Activated CD4-positive, alpha-beta T cell treated with anti-CD3 and anti-CD28 coated beads for 36 hours (primary cell): ENCODE measurements at places on chromosomes 1 and 21. TPM values are rescaled to one million over a fixed set of nuclear protein-coding genes. Genes with fewer than 3 reads are reported as not detected.

ANKRD45 gene
- not detected for total RNA-seq

RGSL1 gene
- total RNA-seq, result not detected

SYNC gene
- not detected for total RNA-seq

SHC1 gene
- 65.7 TPM for total RNA-seq

MORC3 gene
- 23.9 TPM for total RNA-seq

LGALS8 gene
- total RNA-seq, result 155 TPM

NIBAN1 gene
- total RNA-seq, result 18.6 TPM

PCBP3 gene
- total RNA-seq, result 12.2 TPM

S100A7A gene
- not detected for total RNA-seq

PLA2G5 gene
- total RNA-seq, result not detected

CYP4A11 gene
- total RNA-seq, result not detected

MARK1 gene
- not detected for total RNA-seq

AIRE gene
- total RNA-seq, result not detected

SPATA17 gene
- not detected for total RNA-seq

OR2L5 gene
- not detected for total RNA-seq

THEM5 gene
- total RNA-seq, result not detected

DNA sequence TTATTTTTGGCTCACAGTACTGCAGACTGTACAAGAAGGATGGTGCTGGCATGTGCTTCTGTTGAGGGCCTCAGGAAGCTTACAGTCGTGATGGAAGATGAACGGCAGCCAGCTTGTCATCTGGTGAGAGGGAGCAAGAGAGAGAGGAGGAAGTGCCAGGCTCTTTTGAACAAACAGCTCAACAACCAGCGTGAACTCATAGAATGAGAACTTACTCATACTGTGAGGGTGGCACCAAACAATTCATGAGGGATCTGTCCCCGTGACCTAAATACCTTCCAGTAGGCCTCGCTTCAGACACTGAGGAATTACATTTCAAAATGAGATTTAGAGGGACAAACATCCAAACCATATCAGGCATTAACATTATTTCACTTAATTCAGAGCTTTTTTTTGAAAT is 84.7 kb downstream of the PKN2 start:
- DNase-seq, result no peak

DNA sequence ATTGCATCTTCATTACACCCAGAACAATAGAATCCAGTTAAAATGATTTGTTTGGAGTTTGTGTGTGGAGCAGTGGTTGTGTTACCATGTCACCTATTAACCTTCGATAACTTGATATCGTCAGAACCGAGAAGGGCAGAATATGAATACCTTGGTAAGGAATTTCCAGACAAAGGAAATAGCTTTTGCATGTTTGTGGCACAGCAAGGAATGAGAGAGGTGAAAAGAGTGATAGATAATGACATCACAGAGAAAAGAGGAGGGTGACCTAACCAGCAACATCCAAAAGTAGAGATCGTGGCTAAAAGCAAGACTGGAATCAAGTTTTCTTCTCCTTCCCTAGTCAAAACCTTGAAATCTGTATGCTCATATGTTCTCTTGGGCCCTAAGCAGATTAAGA is 244.6 kb upstream of the NEGR1 start:
- DNase-seq, result no peak

GRCh38 chr1:1116701-1117468 is 996 bp upstream of the C1orf159 start:
- DNase-seq, result peak; percentile 64

DNA sequence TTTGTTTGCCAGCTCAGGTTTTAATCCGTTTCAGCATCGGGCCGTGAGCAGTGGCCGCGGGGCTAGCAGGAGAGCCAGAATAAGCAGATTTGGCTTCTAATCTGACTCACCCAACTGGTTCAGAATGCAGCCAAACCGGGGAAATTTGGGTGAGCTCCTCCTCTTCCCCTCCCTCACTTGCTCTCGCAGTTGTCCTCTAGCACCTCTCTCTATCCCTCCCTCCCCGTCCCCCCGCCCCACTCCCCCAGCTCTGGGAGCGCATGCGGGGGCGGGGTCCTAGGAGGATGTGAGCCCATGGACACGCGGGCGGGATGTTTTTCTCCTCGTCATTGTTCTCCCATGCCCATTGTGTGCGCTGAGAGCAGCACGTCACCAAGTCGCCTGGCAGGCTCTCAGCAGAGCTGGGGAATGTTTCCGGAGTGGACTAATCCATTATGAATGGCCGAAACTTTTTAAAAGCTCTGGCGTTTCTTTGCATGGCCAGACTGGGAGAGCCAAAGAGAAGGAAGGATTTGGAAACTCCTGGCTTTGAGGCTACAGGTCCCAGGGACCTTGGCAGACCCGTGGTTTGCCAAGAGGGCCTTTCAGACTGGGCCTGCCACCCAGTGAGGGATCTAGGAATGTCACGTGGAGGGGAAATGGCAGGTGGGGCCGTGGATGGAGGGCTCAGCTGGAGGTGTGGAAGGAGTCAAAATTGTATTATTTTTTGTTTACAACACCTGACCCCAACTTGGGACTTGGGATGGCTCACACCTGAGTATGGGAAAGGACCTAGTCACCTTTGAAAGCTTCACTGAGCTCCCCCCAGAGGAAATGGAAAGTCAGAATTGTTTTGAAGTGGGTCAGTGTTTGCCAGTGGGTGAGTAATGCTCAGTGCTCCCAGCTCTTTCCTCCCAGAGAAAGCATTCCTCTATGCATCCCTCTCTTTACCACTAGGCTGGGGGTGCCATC is 39.2 kb downstream of the CDK18 start:
- DNase-seq, result peak; percentile 72

GRCh38 chr1:229645324-229645993 is 19.4 kb downstream of the URB2 start:
- no peak for DNase-seq

- no peak for DNase-seq
Observed at GRCh38 chr1:81920245-81920740, 119.6 kb downstream of the ADGRL2 start.

- no peak for DNase-seq
Observed at GRCh38 chr1:119004129-119004527, 16.0 kb upstream of the TBX15 start.

- DNase-seq, result no peak
Observed at GRCh38 chr21:32463889-32464300, 51.4 kb downstream of the EVA1C start.

DNA sequence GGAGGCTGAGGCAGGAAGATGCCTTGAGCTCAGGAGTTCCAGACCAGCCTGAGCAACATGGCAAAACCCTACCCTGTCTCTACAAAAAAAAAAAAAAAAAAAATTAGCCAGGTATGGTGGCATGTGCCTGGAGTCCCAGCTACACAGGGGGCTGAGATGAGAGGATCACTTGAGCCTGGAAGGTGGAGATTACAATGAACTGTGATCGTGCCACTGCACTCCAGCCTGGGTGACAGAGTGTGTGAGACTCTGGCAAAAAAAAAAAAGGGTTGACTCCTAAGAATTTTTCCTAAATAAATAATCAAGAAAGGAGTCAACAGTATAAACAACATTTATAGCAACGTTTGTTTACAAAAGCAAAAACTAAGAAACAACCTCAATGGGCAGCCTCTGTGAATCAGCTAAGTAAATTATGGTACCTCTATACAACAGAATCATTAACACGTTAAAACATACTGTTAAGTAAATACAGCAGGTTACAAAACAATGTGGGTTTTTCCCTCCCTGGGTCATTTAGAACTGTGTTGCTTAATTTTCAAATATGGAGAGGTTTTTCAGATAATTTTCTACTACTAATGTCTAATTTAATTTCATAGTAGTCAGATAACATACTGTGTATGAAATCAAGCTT is 56.8 kb downstream of the SLC30A10 start:
- no peak for DNase-seq

GRCh38 chr1:47709872-47710231 is 272.0 kb downstream of the FOXD2 start:
- peak; percentile 10 for DNase-seq

DNA sequence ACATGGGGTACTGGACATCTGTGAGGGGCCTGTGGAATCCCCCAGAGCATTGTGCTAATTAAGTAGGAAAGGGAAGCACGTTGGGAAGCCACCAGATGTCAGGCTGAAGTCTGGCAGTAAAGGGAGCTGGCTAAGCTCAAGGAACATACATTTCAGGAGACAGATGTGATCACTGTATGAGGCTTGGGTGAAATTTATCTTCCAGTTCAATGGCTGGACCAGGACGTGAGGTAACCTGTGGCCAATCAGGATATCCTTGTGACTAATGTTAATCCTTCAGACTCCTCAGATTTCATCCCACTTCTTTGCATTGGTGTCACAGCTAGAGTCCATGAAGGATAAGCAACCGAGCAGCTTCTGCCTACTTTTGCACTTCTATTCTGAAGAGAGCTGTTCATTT is 110.2 kb upstream of the APP start:
- no peak for DNase-seq

- DNase-seq, result no peak
Observed at GRCh38 chr21:37028570-37028969, 22.1 kb downstream of the RIPPLY3 start.

DNA sequence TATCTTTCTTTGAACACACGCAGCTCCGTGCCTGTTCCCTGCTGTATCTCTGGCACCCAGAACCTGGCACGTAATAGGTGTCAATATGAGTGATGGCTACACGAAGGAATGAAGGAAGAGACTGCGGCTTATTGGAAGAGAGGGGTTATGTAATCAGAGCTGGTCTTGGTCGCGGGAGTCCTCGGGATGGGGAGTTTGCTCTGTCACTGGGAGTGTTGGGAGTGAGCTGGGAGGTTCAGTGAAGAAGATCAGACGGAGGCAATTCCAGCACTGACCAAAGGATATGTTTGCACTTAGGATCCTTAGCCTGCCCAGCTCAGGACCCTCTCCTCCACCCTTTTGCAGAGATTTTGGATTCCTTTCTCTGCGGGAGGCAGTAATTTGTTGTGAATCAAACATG is 709.1 kb downstream of the PTPRU start:
- no peak for DNase-seq

GRCh38 chr1:30700528-30701257 is 22.7 kb downstream of the MATN1 start:
- DNase-seq, result no peak

- DNase-seq, result no peak
Observed at GRCh38 chr1:198913667-198914066, 274.8 kb downstream of the PTPRC start.

GRCh38 chr1:119391749-119392148 is 23.2 kb downstream of the HAO2 start:
- DNase-seq, result no peak

- no peak for DNase-seq
Observed at GRCh38 chr1:240192851-240193250, 101.2 kb downstream of the FMN2 start.

GRCh38 chr21:39972976-39973770 is 105.9 kb downstream of the PCP4 start:
- no peak for DNase-seq

GRCh38 chr1:236147068-236147467 is 4.7 kb downstream of the GPR137B start:
- DNase-seq, result no peak

DNA sequence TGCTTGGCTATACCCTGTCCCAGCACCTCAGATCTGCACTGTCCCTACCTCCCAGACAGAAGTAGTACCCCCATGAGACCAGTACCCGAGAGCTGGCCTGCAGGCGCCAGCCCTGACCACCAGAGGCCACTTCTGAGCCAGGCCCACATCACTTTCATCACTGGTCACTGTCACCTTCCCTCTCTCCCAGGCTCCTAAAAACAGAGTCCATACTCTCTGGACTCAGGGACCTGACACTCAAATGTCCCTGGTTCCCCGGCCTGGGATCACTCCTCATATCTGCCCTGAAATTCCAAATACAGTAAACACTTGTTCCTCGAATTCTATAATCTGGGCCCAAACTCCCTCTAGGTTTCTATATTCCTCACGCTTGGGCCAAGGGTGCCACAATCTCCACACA is 18.7 kb downstream of the TMEM53 start:
- peak; percentile 39 for DNase-seq

DNA sequence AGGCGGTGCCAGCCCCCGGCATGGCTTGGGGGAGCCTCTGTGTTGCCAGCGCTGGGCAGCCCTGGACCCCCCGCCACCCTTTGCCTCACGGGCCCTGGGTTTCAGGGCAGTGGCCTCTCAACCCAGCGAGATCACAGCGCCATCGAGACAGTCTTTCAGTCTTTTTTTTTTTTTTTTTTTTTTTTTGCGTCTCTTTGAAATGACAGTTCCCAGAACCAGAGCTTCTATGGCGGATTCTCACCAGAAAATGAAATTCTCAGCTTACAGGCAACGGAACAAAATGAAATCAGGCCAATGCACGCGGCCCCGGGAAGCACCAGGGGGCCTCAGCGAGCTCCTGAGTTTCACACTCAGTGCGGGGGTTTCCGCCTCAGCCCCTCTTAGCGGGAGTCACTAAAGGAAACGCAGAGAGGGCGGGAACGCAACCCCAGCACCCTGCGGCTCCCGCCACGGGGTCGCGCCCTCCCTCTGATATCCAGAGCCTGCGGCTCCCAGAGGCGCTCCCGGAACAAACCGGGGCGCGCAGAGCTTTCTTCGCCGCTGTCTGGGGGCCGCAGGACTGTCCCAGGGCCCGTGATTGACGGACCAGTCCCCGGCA is 8.0 kb upstream of the COL6A1 start:
- DNase-seq, result peak; percentile 89

- DNase-seq, result no peak
Observed at GRCh38 chr1:150957666-150958065, 17.0 kb downstream of the CERS2 start.

- peak; percentile 40 for DNase-seq
Observed at GRCh38 chr1:40153073-40153770, 8.0 kb upstream of the RLF start.

GRCh38 chr1:98988904-98989555 is 15.6 kb downstream of the PLPPR5 start:
- no peak for DNase-seq

DNA sequence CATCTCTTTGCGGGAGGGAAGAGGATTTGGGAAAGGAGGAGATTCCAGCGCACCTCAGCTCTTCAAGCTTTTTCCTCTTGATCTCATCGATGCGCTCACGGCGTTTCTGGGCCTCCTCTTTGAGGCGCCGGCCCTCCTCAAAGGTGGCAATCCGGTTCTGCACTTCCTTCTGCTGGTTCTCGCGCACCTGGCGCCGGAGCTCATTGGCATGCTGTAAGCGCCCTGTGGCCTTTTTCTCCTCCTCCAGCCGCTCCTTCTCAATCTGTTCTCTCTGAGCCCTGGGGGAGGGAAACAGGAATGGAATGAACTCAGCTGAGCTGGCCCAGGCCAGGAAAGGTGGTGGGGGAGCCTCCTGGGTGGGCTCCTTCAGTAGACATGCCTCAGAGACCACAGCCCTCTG is 10.4 kb upstream of the VSIG8 start:
- DNase-seq, result no peak
